GM19239 (cell line): ENCODE measurements at places on chromosomes 6 and 20.

- no peak for DNase-seq
These were observed 115.7 kb downstream of the PHACTR1 start for GRCh38 chr6:12832226-12832735.

- no peak for DNase-seq
These were observed 63.0 kb downstream of the GPR6 start for GRCh38 chr6:110041126-110041525.

DNA sequence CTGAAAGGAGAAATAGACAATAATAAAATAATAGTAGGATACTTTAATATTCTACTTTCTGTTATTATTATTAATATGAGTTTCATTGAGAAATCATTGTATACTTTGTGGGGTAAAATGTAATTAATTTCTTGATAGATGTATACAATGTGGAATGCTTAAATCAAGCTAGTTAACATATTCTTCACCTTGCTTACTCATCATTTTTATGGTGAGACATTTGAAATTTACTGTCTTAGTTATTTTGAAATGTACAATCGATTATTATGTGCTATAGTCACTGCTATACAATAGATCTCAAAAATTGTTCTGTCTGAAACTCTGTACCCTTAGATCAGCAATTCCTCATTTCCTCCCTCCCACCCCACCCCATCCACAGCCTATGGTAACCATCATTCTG, 720.3 kb downstream of the RNF144B start:
- DNase-seq: no peak

DNA sequence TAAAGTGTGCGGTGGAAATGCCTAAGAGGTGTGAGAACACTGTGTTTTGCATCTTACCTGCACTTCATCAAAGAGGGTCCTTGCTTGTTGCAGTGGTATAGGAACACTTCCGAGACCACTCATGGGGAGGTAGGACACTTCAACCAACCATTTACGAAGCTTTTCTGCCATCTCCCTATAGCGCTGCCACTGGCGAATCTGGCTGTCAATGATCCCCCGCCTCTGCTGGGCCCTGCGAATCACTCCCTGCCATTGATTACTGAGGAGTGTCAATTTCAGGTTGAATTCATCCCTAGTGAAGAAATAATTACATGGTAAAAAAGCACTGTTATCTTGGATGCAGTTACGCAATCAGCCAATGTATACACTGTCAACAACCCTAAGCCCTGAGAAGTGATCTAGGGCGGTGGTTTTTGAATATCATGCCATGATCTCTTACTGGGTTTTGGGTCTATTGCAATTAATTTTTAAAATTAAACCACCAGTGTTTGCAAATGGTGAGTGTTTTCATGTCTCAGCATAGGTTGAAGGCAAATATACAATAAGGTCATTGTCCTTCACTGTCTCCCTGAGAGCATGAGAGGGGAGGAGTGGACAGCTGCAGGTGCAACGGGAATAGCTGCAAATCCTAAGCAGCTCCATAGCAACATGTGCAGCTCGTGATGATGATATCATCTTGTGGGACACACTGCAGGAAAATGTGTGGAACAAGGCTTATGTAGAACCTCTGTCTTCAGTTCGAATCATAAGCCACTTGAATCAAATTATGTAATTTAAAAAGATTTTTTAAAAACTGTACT, 400.6 kb downstream of the ESR1 start:
- DNase-seq: no peak

DNA sequence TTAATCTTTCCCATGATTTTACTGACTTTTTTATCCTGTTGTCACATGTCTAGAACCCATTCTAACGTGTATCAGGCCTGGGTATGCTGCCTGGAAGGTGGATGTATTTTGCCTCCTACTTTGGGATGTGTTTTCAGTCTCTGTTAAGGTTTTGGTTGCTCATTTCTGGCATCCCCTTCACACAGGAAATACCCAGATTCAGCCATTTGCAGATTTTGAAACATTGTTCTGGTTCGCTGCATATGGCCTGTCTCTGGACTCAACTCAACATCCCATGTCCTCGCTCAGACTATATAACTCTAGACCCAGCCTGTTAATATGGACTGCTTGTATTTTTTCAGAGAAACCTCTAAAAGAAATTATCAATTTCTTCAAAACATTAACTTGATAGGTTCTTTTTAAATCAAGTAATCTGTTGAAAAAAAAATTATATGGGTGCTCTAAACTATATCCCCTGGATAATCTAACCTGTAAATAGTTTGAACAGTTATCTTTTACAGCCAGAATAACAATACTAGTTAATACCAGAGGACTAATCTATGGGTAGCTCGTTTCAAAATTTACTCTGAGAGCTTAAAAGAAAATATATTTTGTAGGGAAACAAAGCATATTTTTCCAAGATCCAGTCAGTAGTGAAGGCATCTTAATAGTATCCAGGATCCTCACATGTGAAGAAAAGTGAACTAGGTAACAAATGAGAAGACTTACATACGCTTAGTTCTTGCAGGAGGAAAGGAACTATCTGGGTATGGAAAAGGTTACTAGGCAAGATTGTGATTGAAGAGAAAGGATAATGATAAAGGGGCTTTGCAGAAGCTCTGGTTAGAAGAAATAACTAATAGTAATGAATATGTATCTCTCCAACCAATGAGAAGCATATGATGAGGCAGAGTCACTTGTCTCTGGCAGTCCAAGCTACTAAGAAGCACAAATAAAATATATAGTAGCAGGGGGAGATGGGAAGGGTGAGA, 23.4 kb upstream of the HLA-DQB1 start:
- no peak for DNase-seq

DNA sequence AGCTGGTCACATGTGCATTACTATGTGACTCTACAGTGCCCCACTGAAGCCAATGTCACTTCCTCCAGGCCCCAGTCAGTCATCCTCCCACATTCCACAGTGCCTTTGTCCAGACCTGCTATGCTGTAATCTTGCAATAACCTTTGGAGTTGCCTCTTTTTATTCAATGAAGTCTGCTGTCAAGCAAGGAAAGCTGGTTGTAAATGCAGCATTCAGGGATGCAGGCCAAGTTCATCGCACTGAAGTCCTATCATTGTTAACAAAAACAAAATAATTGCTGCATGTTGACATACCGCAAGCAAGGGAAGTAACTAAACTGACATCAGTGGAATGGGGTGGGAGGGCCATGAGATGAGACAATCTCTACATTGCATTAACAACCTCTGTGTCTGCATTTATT, 131.2 kb upstream of the CDYL start:
- DNase-seq: no peak

DNA sequence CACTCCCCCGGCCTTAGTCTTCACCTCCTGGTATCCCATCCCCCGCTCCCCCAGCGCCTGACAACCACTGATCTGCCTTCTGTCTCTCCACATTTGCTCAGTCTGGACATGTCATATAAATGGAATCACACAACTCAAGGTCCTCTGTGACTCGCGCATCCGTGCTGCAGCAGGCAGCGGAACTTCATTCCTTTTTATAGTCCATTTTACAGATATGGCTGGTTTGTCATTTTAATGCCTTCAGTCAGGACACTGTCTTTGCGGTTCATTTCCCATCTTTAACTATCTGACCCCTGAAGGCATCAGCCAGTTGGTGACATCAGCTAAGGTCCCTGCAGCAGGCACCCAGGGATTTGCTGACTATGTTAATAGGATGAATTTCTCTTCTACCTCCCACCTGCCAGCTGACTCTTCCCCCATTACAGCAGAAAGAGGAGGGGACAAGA, 125.7 kb downstream of the ZMYND8 start:
- no peak for DNase-seq

DNA sequence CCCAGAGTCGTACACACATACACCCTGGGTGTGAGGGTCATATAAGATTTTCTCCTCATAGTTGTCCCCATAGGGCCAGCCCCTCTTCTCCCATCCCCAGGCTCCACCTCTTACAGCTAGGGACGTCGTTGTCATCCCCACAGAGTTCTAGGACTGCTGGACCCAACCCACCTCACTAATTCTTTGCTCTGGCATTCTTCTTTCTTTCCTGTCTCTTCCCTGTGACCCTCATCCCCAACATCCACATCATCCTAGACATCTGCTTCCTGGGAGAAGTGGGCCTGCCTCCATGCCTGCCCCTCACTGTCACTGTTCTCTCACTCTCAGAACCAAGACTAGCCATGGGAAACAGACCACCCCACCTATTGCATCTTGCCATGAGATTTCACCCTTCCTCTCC, 1.1 kb downstream of the PSMF1 start:
- DNase-seq: no peak

- DNase-seq: no peak
These were observed 117.6 kb upstream of the CCN2 start for GRCh38 chr6:132068766-132069165.

DNA sequence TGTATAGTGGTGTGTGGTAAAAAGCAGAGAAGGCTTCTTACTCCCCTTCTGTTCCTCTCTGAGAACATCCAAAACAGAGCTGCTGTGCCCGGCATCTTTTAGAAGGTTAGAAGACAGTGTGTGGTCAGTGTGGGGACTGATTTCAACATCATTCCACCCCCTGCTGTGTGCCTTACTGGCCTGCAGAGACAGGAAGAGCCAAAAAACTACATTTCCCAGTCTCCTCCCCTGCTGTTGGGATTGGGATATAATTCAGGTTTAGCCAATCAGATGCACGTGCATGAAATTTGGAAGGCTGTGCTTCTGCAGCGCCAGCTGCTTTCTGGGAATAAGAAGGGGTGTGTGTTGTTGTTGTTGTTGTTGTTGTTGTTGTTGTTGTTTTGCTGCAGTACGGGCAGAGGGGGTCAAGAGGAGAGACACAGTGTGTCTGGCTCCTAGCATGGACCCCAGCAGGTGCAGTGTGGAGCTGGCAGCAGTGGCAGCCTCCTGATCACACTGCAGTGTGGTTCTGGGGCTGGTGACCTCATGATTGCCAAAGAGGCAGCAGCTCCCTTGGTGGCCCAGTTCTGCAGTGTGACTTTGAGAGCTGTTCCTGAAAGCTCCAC, 74.7 kb downstream of the MRPL14 start:
- DNase-seq: no peak

DNA sequence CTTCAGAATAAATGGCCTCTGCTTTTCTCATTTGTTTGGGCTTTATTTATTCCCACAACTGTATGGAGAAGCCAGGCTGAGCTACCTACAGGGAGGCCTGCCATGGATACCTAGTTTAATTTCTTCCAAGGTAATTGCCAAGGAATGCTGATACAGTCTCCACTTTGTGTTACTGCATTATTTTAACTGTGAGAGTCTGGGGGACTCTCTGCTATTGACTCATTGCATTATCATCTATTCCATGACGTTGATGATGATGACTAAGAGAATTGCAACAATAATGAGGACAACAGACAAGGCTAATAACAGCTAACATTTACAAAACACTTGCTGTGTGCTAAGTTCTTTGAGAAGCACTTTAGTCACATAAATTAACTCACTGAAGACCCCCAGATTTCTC, 88.3 kb upstream of the COL21A1 start:
- no peak for DNase-seq

- DNase-seq: no peak
These were observed 48.6 kb downstream of the CDKAL1 start for GRCh38 chr6:20582586-20583443.

- no peak for DNase-seq
These were observed 57.2 kb downstream of the GFRA4 start for GRCh38 chr20:3606021-3606420.

DNA sequence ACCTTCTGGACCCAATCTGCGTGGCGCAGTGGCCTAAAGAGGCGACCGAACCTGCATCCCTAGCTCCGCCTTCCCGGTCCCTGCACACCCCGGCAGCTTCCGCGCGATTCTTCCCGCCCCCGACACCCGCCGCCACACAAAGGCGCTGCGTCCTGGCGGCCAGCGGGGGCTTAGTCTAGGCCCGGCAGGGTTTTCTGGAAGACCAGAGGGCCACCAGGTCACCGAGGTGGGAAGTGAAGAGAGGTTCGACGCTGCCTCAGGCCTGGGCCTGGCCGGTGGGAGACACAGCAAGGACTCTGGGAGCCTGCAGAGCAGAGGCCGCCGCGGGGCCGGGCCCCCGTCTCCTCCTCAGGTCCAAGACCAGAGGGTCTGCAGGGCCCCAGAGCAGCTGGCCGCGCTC, 154.9 kb downstream of the OR2B2 start:
- DNase-seq: no peak

- no peak for DNase-seq
These were observed 20.5 kb downstream of the PTK7 start for GRCh38 chr6:43096451-43097097.

GRCh38 chr20:49965781-49966305, 16.9 kb upstream of the SNAI1 start:
- no peak for DNase-seq

DNA sequence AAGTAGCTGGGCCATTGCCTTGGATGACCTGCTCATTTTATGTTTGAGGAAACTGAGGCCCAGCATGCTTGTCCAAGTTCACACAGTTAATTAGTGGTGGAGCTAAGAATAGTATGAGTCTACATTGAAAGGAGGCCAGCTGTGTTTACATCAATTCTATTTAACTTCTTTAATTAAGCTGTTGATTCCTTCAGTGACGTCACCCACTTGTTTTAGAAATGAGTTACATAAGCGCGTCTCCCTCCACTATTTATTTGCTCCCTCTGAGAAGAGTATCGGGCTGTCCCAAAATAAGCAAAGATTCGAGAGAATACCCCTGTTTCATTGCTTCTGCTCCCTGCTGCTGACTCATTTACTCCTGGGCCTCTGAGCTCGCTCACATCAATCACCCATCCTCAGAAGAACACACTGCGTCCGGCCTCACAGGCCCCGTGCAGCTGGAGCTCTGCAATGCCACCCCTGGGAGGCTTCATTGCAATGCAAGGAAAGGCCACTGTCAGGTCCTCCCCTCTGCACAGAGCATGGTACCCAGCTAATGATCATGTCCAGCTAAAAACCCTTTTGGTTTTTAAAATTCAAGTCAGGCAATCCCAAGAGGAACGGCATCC, 74.8 kb upstream of the BMP2 start:
- no peak for DNase-seq

- DNase-seq: no peak
These were observed 3.4 kb downstream of the TEAD3 start for GRCh38 chr6:35493307-35493983.

GRCh38 chr6:132161283-132161682, 210.1 kb upstream of the CCN2 start:
- no peak for DNase-seq

- no peak for DNase-seq
These were observed 28.4 kb downstream of the TFEB start for GRCh38 chr6:41706876-41707564.

DNA sequence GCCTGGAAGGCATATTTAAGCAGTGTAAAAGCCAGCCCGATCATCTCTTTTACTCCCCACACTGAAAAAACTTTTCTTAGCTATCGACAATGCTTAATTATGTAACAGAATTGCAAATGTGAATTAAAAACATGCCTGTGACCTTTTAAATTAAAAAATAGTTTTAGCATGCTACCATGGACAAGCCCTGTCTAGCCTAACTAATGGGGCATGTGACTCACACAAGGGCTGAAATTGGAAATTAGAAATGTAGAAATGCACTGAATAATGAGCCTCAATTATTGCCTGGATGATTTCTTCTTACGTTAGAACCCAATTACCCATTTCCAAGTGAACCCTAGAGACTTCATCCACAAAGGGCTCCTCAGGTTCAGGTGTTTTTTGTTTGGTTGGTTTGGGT, 82.7 kb downstream of the SIM1 start:
- no peak for DNase-seq

- DNase-seq: no peak
These were observed 78.6 kb upstream of the SMIM8 start for GRCh38 chr6:87243812-87244211.
